ENCODE measurements at places on chromosomes 6 and 20.
A peak's percentile ranks its signal among the peaks of the same experiment; 100 is the strongest.

- DNase-seq = no peak
Measured at GRCh38 chr20:50378170-50379000, 131.8 kb upstream of the PTPN1 start.

DNA sequence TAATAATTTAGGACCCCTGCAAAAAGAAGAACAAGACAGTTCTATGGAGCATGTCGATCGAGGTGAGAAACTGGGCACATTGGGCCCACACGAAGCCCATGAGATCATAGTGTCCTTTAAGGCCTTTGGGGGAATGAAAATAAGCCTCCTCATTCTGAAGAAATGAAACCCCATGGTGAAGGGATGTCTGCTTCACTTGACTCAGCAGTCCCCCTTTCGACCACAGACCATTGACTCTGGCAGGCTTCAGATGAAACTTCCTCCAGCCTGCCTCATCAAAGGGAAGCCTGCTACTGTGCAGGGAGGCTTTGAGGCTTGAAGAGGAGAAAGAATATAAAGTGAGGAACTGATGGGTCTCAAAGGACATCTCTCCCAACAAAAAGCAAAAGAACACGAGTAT is 144.2 kb upstream of the FBXL4 start:
- DNase-seq = no peak

- no peak for DNase-seq
Measured at GRCh38 chr6:160667639-160668481, 3.8 kb upstream of the LPA start.

- DNase-seq = no peak
Measured at GRCh38 chr6:128327890-128328289, 192.5 kb downstream of the PTPRK start.

DNA sequence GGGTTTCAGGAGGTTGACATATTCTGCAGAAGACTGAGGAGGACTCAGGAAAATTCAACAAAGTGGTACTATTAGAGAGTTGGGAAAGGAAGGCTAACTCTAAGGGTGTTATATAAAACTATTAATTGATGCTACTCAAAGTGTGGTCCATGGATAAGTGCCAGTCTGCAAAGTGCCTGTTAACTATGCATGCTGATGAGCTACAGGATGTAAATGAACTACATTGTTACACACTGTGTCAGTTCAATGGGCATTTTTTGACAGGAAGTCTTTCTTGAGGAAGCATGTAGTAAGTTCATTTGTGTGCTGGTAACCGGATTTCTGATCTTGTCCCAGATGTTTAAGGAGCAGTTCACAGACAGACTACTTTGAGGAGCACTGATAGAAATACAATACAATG is 75.6 kb downstream of the KLHL32 start:
- DNase-seq = no peak

GRCh38 chr6:33693186-33694105 is 18.1 kb downstream of the UQCC2 start:
- DNase-seq = no peak

GRCh38 chr6:137776786-137777686 is 90.0 kb upstream of the TNFAIP3 start:
- no peak for DNase-seq

DNA sequence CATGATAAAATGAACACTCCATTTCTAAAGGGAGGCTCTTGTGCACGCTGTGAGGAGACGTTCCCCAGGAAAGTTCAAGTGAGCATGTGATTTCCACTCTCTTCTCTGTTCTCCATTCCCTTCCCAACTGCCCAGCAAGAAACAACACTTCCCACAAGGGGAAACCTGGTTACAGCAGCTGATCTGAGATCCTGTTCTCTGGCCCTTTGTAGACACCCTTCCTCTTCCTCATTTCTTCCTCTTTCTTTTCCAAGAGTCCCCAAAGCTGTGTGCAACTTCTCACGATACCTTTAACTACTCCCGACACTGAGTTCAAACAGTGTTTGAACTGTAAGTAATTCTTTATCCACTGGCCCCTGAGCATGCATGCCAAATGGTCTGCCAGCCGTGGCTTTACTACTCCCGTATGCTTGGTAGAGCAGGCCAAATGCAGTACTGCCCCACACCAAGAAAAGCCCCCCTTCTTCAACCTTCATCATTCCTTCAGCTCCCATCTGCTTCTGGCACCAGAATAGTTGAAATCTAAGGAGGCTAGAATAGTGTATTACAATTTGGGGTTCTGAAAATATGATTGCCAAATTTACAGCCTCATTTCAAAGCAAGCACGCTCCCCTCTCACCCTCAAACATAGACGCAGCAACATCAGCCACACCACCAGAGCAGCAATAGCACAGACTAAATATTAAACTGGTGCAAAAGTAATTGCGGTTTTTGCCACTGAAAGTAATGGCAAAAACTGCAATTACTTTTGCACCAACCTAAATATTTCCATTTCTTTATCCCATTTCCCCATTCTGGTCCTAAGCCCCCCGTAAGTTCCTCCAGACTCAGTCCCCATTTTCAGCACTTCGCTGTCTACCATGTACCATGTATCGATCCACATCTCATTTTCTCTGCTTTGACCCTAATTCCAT is 4.3 kb downstream of the HLA-DMB start:
- DNase-seq = no peak

GRCh38 chr20:50250679-50251382 is 60.2 kb downstream of the CEBPB start:
- DNase-seq = no peak

DNA sequence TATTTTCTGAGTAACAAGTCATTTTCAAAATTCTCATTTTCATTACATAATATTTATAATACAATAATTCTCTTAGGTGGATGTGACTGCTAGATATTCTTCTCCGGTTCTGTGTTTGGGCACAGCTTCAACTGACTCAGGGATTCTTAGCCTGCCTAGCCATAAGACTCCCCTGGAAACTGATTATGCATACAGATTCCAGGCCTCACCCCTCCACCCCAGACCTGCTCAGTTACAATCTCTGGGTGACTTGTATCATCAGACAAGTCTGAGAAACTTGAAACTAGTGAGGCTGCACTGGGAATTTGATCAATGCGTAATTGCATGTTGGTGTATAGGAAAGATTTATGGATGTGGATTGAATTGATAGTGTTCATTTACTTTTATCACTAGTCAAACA is 25.4 kb downstream of the FLRT3 start:
- DNase-seq = no peak

- DNase-seq = no peak
Measured at GRCh38 chr6:11291582-11291981, 59.1 kb upstream of the NEDD9 start.

GRCh38 chr6:11218102-11218442 is 14.4 kb downstream of the NEDD9 start:
- no peak for DNase-seq

DNA sequence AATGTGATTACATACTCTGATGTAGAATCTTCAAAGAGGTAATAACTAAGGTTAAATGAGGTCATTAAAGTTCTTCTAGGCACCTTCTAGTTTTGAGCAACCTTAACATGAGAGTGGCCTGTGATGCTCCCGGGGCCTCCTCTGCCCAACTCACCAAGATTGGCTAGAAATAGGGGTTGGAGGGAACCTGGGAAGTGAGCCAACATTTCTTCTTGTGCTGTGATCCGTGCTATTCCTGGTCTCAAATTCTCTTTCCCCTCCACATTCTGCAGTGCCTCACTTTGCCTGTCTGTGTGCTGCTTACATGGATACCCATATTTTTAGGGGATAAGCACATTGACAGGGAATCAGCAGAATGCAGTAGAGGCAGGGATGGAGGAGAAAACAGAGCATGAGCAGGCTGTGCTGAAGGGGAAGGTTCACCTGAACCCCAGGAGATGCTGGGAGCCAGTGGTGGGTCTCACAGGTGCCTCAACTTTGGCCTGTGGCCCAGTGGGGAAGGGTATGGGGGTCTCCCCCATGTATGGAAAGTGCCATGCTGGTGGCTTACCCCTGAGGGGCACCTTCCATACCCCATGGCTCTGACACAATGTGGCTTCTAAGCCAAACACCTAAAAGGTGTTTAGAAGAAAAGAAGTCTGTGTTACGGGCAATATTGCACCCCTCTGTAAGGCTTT is 164.7 kb upstream of the CHD6 start:
- DNase-seq = no peak

DNA sequence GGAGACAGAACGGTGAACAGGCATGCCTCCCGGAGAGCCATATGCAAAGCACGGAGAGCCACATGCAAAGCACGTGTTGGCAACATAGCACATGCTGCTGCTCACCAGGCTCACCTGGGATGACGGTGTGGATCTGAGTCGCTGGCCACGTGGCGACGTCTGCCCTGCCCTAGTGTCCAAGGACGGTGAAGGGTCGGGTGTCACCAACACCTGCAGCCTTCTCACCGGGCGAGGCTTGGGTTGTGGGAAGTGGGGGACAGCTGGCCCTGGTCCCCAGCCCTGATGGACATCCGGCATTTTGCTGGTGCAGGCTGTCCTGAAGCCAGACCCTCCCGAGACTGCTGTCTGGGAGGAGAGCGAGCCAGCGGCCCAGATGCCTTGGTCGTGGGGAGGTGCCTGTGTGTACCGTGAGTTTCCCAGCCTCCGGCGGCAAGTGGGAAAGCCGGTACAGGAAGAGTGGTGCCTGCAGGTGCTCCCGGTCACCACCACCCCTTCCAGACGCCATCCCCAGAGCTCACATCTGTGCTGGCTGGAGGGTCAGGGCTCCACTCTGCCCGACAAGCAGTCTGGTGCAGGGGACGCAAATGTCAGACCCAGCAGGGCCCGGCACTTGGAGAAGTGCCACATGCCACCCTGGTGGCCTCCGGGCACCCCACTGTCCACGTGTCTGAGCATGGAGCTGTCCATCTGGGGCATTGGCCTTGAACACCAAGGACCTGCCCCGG is 5.9 kb upstream of the ADRM1 start:
- DNase-seq = no peak

DNA sequence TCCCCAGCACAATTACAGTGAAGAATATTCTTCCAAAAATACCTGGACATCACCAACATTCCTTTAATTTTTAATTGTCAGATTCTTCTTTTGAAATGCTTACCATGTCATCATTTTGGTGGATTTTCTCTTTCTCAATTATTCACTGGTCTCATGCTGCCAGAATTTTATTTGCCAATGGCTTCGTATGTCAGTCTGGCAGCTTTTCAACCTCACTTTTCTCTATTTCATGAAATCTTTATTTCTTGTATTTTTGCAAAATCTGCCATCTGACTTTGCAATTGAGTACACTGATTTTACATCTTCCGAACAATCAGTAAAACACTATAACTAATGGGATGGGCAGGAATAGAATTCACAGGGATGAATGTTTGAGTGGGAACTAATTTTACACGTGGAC is 84.1 kb downstream of the BTBD9 start:
- DNase-seq = no peak

DNA sequence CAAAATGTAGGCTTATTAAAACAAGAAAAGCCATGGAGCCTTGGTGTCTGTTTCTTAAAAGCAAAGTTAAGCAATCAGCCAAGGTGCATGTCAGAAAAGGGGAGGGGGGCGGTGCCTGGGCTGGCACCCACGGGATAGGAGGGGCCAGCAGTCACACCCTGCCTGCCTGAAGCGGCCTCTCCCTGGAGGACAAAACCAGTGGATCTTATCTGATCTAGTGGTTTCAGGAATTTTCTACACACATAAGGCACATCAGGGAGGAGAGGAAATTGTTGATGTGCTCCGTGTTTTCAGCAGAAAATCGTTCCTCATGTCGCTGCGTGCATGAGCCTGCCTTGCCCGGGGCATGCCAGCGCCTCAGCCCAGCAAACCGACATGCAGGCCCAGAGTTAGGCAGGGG is 276.4 kb downstream of the TAF4 start:
- no peak for DNase-seq

DNA sequence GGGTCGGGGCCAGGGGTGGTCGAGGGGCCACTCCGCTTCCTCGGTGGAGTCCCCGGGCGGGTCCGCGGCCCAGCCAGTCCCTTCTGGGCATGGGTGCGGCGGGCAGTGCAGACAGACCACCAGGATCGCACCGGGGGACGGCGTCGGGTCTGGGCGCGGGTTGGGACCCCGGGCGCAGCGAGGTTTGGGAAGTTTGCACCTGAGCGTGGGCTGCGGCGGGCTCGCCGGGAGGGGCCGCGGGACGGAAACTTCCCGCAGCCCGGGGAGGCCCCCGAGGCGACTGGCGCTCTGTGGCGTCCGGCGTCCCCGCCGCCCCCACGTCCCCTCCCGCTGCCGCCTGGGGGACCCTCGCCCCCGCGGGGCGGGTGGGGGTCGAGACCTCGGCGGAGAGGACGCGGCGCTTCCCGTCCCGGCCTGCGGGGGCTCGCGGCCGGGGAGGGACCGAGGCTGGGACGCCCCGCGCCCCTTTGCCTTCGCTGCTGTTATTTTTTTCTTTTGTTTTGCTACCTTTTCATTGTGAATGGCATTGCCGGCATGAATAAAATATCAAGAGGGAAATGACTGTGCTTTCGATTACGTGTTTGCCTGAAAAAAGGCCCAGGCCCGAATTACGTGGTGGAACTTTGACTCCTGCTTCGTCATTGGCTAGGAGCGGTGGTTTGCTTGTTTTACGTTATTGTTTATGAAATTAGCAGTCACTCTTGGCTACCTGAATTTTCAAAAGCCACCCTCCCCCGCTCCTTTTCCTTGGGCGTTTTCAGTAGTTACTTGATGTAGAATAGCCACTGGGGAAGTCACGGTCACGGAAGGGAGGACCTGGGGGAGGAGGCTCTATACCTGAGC is 703 bp downstream of the SNX9 start:
- DNase-seq = peak; percentile 60

DNA sequence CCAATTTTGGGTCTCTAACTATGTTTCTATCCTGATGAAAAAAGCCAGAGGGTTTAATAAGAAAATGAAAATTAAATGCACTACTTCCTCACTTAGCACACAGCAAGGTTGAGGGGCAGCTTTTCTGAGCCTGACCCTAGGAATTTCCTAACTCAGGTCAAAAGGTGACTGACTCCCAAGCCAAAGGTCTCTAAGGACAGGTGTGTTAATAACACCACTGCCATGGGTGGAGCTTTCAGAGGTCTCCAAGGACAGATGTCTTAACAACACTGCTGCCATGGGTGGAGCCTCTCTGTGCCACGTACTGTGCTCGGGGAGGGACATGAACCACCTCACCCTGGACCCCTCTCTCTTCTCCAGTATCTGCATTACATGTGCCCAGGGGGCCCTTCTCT is 339.2 kb downstream of the PRKN start:
- DNase-seq = no peak

- DNase-seq = no peak
Measured at GRCh38 chr6:33950891-33951889, 147.4 kb upstream of the MLN start.

DNA sequence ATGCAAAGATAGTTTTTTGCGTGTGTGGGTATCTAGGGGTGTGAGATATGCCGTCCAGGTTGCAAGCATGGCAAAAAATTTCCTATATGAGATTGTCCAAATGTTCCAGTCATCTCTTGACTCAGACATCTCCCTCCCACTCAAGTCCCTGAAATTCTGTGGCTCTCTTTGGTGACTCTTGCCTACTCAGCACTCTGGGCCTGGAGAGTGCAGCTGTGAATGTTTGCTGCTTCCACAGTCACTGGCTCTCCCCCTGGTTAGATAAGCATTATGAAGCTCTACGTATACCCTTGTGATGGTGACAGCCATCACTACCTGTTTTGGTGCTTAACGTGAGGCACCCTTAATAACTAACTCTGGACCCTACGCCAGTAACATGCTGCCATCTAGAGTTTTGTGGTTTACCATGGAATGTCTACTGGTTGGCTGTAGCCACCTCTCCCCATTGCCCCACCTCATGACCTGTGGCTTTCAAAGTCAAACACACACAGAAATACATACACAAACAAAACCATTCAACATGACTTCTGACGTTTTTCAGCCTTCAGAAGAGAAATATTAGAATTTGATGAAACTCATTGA is 621.9 kb upstream of the CITED2 start:
- DNase-seq = no peak
